ENCODE measurements at places on chromosomes 12 and 14.
A peak's percentile ranks its signal among the peaks of the same experiment; 100 is the strongest.

DNA sequence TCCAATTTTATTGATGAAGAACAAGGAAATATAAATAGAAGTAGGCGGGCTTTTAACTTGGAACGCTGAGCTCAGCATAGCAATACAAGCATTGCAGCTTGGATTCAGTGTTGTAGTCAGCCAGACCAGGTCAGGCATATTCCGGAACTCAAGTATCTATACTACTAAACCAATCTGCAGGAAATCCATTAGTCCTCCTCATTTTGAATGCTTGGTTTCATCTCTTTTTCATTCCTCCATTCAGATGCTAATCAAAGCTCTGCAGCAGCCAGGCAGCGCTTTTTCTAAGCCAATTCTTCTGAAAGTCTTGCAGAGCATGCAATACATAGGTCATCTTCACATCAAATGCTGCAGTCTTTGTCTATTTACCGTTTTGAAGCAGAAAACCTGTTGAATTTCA, 49.0 kb downstream of the KIF21A start:
- no peak for DNase-seq

DNA sequence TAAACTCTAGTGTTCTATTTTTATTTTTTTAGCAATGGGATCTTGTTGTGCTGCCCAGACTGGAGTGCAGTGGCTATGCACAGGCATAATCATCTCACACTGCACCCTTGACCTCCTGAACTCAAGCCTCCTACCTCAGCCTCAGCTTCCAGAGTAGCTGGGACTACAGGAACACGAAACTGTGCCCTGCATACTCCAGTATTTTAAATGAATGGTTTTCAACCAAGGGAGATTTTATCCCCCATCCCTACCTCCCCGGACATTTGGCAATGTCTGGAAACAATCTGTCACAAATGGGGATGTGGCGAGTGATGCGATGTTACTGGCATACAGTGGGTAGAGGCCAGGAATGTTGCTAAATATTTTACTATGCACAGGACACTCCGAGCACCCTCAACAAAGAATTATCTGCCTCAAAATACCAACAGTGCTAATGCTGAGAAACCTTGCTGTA, 2.1 kb downstream of the CBX5 start:
- no peak for DNase-seq

- no peak for DNase-seq
These were observed 32.5 kb downstream of the SRGAP1 start for GRCh38 chr12:63876980-63877379.

GRCh38 chr14:78851189-78851588, 681.0 kb downstream of the NRXN3 start:
- DNase-seq, result no peak

GRCh38 chr12:25347716-25348592, 97.2 kb upstream of the KRAS start:
- DNase-seq, result no peak

- DNase-seq, result no peak
These were observed 69.4 kb upstream of the ACTN1 start for GRCh38 chr14:69048456-69048855.

DNA sequence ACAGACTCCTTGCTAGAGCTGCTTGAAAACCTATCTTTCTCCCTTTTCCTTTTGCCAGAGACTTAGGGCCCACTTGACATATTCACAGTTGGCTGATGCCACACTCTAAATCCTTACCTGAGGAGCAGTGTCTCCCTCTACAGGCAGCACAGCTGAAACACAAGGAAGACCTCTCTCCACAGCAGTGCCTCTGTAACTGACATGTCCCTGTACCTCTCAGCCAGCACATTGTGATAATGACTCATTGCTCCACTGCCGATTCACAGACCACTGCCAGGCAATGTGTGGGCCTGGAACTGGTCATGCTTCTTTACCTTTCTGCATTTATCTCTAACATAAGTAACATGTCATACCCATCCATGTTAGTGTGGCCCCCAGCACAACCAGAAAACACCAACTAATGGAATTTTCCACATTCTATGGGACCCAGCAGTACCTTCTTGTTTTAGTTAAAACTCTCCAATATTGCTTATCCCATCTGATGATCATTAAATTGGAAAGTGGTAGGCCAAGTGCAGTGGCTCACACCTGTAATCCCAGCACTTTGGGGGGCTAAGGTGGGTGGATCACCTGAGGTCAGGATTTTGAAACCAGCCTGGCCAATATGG, 56.5 kb downstream of the GTF2A1 start:
- peak; percentile 81 for DNase-seq

DNA sequence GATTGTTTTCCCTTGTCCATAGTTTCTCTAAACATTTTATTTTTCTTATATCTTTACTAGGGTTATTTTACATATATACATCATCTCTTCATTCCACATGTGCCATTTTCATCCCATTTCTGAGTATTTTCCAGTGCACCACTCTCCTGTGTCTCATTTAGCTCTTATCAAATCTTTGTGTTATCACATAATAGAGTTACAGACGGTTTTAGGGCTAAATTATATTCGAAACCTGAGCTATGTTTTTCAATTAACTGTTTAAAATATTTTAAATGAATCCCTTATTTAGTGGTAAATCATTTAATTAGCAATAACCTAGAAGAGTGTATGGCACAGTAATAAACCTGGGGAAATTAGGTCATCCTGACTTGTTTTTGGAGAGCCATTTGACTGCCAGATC, 160.4 kb upstream of the DCN start:
- DNase-seq, result no peak

GRCh38 chr12:103580026-103580425, 7.0 kb upstream of the STAB2 start:
- DNase-seq, result no peak

DNA sequence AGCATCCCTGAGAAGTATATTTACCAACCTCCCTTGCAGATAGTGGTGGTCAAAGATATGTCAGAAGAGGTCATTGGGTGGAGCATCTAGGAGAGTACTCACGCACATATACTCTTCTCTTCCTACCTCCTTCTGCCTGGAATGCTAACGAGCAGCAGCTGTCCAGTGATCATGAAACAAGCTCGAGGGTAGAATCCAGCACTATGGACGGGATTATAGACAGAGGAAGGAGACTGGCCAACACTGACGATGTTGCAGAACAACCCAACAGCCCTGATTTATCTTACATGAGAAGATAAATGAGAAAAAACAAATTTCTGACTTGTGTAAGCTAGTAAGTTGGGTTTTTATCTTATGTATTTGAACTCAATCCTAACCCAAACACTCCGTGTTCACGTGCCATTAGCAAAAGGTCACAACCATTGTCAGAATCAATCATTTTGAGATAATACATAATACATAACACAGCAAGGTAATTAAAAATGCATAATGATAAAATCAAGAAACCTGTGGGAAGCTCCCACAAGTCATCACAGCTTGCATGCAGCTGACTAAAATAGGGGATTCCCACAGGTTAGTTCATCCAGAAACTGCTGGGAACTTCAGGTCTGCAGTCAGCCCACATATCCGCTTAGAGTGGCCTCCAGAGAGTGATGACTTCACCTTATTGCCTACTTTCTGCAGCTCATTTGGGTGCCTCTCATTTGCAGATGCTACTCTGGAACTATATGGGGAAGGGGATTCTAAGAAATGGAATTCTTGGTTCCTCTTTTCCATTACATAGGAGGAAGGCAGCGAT, 36.3 kb upstream of the STK38L start:
- DNase-seq, result no peak

DNA sequence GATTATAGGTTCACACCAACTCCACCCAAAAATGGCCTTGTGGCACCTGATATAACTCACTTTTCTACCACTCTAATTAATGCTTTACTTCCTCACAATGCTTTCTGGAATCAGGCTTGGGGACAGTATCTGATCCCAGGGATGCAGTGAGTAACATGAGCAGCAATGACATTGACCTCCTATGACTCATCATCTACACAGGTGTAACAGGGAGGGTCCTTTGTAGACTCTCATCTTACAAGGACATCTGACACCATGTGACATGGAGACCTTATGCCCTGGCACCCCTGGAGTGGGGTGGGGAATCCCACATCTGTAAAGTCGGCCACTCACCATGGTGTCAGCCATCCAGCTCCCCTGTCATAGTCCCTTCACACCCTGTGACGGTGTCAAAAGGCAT, 586.4 kb downstream of the MED13L start:
- no peak for DNase-seq

DNA sequence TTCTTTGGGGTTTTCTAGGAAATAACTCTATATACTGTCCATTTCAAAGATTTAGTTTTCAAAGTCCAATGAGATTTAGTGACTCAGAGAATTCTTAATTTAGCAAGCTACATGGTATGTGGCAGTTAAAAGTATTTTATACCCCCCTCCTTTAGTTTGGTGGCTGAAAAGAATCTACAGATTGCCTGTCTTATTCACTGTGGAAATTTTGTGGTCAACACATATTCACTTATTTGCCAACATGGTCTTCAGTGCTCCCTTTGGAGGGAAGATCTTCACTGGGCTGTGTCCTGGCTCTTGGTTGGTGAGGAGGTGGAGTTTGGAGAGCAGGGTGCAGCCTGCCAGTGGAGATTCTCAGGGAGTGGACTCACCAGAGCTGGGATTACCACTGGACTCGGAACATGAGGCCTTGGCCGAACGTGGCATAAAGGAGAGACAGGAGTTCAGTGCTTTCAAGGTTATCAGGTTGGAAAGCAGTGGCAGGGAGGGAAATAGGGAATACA, 39.8 kb downstream of the SAMD4A start:
- peak; percentile 28 for DNase-seq

GRCh38 chr12:57521525-57522010, 1.1 kb upstream of the MBD6 start:
- DNase-seq, result no peak

DNA sequence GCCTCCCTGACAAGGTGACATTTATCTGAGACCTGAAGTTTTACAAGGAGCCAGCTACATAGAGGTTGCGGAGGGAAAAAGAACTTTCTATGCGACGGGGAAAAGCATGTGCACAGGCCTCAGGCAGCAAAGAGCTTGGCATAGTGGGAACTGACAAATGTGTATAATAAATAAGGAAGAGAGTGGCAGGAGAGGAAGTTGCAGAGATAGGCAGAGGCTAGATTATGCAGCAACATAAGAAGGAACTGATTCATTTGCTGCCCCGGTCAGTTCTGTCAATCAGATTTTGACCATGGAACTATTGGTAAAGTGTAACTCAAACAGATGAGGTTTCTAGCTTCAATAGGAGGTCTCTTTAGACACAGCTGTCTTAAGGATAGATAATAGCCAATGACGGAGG, 33.7 kb upstream of the RIC8B start:
- no peak for DNase-seq

DNA sequence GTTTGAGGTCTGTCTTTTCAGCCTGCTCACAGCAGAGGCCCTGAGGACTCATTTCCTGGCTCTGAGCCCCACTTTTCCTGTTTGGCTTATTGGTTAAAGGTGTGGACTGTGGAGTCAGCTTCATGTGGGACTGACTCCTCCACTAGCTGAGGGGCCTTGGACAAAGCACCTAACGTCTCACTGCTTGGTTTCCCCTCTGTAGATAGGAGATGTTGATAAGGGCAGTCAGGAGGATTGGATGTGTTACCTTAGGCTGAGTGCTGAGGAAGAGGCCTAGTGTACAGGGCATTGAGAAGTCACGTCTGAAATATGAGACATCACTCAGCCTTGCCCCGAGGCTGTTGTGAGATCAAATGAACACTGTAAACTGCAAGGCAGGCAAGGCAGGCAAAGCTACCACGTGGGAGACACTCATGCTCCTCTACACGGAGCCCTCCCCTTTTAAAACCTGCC, 27.1 kb upstream of the TCL1A start:
- no peak for DNase-seq

- peak; percentile 37 for DNase-seq
These were observed 74.2 kb downstream of the PPM1H start for GRCh38 chr12:62860501-62861411.

DNA sequence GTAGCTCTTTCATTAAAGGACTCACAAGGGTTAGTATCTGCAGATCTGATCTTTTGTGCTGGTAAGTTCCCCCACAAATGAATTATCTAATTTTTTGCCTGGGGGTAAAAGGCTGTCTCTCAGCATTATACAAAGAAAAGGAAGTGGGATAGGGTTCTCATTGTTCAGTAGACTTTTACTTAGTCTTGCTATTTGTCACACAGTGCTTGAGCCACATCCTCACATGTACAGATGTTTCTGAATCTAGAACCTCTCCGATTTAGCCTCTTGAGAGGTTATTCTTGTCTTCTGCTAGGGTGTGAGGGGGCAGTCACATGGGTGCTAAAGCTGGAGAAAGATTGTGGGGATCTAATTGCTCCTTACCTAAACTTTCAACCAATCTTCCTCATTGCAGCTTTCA, 93.0 kb downstream of the SLC41A2 start:
- no peak for DNase-seq

DNA sequence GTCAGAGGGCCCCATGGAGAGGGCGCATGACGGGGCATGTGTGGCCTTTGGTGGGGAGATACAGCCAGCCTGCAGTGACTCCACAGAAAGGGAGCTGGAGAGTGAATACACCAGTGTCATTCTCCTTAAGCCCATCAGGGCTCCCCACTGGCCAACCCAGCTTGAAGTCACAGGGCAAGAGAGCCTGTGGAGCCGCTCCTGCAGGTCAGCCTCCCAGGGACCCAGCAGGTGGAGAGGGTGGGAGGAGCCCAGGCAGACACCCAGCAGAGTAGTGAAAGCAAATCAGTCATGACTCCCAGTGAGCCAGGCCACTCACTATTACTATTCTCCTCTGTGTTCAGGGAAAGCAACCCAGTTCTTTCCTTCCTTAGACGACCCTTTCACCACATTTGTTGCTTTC, 110.0 kb upstream of the CPM start:
- DNase-seq, result no peak

DNA sequence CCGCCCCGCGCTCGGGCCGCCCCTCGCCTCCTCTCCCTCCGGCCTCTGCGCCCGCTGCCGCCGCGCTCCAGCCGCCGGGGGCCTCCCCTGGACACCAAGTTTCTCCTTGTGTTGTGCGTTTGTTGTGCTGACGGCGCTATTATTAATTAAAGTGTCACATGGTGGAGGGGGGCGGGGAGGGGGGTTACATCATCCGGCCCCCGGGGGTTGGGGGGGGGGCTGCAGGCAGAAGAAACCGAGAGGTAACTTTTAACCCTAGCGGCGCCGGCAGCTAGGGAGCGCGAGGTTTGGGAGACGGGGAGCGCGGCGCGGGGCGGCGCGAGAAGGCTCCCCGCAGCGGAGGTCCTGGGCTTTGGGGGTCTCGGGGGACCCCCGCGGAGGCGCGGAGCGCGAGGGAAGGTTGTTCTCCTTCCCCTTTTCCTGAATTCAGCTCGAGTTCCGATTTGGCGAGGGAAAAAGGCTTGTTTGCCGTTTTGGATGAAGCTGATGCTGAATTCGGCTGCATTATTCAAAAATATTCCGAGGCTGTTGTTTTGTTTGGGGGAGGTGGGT, at the start of gene HRK:
Gene HRK, minus strand, starts transcription at position 117 of the 552 bp plus-strand sequence. CDS start 134 bp downstream, outside the sequence.
- DNase-seq, result no peak

GRCh38 chr12:46886541-46887041, 60.8 kb upstream of the SLC38A4 start:
- DNase-seq, result peak; percentile 75

GRCh38 chr12:50276912-50277671, 6.2 kb downstream of the LIMA1 start:
- no peak for DNase-seq

Data from brain microvascular endothelial cell (primary cell).